ENCODE measurements at places on chromosomes 1 and 21.

DNA sequence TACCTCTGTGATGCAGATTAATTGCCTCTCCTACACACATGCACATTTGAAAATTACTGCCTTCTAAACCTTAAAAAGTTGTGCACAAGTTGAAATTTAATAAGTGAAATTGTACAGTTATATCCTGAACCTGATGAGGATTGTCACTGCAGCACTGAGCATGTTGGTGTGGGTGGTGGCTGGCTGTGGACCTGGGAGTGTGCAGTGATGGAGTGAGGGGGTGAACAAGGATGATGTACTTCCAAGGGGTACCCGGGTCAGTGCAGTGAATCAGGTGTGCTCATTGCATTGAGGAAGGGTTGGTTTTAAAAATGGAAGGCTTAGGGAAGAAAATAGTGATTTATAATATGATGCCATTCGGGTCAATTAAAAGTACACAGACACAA, 24.1 kb downstream of the DIP2A start:
- DNase-seq: no peak

GRCh38 chr1:94286864-94287437, 49.6 kb upstream of the ARHGAP29 start:
- DNase-seq: no peak

DNA sequence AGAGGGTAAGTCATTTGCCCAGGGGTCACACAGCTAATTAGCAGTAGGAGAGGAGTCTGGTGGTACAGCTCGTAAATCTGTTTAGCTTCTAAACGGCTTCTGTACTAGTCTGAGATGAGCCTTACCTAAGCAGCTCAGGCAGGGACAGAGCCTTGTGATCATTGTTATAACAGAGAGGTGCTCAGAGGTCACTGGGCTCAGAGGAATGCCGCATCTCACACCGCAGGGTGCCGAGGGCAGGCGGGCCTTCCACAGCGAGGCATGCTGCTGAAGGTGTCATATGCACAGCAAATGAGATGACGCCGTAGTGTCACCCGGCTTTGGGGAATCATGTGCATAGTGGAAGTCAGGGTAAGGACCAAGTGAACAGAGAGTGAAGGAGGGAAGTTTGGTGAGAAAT, 305.2 kb upstream of the FMN2 start:
- DNase-seq: no peak

DNA sequence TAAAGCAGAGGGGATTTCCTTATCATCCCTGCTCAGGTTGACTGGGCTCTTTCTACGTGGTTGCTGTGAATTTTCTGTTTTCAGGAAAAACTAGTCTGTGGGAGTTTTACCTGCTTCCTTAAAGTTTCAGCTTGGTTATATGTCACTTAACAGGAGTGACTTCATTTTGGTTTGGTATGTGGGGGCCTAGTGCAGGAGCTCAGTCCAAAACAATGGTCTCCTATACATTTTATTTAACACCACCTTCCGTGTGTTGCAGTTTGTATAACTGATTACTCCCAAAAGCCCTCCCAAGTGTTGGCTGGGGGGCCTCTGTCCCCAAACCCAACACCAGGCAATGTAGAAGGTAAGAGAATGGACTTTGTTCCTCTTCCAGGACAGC, 5.3 kb downstream of the IL23R start:
- DNase-seq: no peak

- no peak for DNase-seq
These were observed 52.2 kb downstream of the XCL2 start for GRCh38 chr1:168491527-168492164.

GRCh38 chr1:39995973-39996393, 41.0 kb downstream of the MFSD2A start:
- no peak for DNase-seq

DNA sequence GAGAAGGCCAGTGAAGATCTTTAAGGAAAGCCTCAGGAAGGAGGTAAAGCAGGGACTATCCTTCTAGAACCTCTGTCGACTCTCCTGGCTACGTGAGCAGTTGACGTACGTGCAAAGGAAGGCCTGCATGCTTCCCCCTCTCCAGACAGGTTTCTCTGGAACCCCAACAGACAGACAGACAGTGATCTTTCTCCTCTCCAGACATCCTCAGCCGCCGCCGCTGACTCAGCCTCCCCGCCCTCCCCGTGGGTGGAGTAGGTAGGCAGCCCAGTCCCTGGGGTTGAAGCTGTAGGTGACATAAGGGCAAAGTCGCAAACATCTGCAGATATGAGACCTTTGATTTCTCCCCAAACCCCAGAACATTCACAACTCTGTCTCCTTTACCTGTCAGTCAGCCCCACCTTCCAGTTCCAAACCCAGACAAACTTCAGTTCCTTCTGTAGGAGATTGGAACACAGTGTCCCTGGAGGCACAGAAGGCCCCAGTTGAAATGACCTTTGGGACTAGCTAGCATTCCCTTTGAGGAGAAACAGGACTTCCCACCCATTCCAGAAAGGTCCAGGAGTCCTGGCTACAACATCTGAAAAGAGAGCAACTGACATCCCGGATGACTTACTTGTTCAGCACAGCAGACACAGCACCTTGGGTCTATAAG, 146.0 kb upstream of the JUN start:
- DNase-seq: no peak

GRCh38 chr1:33280091-33280661, 23.9 kb downstream of the ZNF362 start:
- no peak for DNase-seq

GRCh38 chr1:14017531-14017961, 317.6 kb downstream of the PRDM2 start:
- no peak for DNase-seq

GRCh38 chr1:234698686-234699085, 88.7 kb upstream of the IRF2BP2 start:
- no peak for DNase-seq

DNA sequence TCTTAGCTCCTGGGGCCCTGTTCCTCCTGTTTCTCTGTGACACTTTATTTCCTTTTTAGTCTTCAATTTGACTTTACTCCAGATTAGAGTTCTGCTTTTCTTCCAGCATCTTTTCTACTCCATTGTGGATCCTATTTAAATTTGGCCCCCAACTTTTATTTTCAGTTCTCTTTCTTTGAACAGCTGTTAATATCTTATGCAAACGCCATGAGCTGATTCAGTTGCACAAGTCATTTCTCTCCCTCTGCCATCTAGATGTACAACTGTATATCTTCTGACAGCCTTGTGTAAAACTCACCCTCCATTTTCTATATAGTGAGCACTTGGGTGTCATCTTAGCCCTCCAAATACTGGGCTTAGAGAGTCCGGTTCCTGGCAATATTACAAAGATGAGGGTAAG, 42.2 kb downstream of the SPATA17 start:
- DNase-seq: no peak

DNA sequence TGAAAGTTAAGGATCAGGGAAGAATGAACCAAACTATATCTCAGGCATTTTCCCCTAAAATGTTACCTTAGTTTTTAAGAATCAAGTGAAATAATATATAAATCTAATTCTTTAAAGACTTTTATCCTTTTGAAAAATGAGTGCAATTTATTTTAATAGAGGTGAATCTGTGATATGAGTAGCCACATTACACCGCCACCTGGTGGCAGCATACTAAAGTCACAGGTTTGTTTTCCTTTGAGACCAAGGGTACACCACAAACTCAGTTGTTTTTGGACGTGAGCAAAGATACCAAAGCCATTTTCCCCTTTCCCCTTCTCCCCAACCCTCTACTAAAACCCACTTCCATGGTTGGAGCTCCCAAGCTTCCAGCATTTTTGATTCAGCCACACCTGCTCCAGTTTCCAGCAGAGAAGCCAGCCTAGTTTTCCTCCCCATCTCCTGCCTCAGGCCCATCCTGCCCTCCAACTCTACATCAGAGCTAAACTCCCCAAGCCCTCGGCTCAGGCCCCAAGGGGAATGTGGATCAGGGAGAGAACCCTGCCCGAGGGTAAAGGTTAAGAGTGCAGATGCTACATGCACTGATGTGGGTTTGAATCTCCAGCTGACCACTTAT, 22.9 kb upstream of the LDLRAP1 start:
- DNase-seq: peak; percentile 36

- peak; percentile 67 for DNase-seq
These were observed 1.7 kb downstream of the ALDH9A1 start for GRCh38 chr1:165696625-165697100.

DNA sequence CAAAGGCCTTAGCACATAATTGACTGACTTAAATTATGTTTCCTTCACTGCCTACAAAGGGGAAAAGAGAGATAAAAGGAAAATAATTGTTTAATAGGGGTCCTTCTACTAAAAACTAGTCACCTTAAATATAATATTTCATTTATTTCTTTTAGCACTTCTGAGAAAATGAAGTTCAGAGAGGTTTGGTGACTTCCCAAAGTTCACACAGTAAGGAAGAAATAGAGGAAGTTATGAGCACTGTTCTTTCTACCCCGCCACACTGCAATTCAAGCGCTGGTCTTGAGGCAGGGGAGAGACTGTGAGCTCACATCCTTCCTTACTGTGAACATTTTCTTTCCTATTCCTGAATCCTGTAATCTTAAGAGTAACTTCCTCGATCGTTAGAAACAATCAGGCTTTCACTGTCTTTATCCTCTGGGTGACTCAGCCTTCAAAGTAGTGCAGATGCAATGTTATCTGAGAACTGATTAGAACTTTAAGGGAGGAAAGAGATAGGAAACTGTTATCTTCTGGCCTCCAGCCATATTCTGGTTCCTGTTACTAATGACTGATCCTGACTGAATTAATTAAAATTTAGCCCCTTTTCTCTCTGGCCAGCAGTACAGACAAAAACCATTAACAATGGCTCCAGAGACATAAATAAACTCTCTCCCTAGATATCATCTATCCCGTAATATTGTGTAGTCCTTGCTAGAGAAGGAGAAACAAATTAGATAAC, 6.8 kb downstream of the RGS5 start:
- no peak for DNase-seq

DNA sequence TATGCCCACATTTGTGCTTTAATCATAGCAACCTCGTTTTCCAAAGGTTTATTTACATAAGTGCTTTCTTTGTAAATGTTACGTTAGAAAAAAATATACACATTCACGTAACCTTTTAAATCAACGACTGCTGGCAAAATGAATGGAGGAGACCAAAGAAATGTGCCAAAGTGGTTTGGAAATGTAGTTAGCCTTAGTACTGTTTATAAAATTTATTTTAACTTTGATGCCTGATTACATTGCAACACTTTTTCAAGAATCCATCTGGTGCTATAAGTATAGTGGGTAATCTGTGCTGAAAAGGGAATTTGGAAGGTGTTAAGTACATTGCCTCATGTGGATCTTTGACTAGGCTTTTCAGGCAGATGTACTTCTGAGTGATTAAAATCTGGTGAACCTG, 108.9 kb downstream of the IFI44 start:
- peak; percentile 34 for DNase-seq

DNA sequence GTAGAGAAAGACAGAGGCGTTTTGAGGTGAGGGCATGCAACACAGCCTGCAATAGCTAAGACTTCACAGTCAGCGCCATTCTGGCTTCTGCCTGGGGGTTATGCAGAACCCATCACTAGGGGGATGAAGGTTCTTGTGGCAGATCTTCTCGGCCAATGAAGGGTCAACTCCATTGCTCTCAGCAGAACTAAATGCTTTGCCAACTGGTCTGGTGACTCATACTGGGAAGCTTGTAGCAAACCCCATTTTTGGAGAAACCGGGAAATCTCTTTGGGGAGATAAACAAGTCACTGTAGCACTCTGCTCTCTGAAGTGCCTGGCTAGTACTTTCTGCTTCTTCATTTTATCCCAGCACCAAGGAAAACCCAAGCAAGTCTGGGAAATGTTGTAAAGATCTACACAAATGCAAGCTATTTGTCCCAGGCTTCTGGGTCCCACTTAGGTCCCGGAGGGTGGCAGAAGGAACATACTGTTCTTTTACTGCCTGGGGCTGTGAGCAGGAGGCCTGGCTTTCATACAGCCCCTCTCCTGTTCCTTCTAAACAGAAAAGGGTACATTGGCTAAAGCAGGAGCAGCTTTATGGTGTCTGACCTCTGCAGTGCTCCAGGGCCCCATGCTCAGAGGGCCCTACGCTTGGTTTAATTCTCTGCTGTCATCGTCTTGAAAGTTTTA, 28.8 kb downstream of the SHISA4 start:
- DNase-seq: peak; percentile 77

Measured in H4 (cell line).